ENCODE measurements at places on chromosomes 2 and 18.

- DNase-seq, result no peak
These were observed 518.1 kb upstream of the VRK2 start for GRCh38 chr2:57528499-57528898.

- no peak for DNase-seq
These were observed 67.8 kb upstream of the SLC4A10 start for GRCh38 chr2:161556440-161556839.

- DNase-seq, result no peak
These were observed 627 bp downstream of the RNF25 start for GRCh38 chr2:218671097-218671653.

DNA sequence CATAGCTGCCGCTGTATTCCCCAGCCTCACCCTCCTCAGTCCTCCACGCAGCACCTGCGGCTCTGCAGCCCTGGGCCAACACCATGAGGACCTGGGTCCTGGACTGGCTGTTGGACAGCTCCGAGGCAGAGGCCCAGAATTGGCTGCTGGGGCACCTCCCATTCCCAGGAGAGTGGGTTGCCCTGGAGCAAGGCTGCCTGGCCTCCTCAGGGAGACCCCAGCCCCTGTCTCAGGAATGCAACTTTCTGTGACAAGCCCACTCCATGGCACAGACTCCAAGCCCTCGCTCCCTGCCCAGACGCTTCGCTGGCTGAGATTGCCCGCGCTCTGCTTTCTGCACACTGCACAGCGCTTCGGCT is 33.0 kb downstream of the CYP26B1 start:
- DNase-seq, result no peak

GRCh38 chr2:26897807-26898479 is 50.0 kb downstream of the DPYSL5 start:
- no peak for DNase-seq

DNA sequence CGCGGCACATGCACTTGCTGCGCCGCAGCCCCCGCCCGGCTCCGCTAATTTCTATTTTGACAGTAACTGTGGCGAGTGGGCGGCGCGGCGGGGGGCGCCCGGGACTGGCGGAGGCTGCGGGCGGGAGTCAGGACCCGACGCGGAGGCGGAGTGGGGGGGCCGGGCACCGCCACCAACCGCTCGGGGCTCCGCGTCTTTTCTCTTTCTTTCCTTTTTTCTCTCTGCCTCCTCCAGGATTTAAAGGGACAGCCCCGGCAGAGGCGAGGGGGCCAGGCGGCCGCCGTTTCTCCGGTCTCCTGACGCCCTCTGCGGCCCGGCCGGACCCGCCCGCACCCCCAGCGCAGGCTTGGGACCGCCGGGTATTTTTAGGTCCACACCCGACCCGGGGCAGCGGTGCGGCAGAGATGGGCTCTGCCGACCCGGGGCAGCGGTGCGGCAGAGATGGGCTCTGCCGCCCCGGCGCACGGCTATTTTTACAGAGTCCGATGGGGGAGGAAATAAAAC is 460 bp upstream of the ZBTB7C start:
- no peak for DNase-seq

DNA sequence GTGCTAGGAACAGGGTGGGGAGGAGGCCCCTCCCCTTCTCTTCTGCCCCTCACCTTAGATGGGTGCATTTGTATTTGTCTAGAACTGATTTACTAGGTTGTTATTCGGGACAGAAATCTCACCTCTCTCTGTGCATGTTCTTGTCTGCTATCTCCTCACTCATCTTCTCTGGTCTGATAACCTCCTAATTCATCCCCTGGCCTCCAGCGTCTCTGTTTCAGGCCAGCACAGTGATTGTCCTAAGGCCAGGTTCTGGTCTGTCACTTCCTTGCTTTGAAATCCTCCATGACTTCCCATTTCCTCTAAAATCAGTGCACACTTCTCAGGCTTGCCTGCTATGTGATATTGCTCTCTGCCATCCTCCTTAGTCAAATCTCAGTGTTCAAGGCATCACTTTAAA is 58.4 kb downstream of the CELF4 start:
- no peak for DNase-seq

DNA sequence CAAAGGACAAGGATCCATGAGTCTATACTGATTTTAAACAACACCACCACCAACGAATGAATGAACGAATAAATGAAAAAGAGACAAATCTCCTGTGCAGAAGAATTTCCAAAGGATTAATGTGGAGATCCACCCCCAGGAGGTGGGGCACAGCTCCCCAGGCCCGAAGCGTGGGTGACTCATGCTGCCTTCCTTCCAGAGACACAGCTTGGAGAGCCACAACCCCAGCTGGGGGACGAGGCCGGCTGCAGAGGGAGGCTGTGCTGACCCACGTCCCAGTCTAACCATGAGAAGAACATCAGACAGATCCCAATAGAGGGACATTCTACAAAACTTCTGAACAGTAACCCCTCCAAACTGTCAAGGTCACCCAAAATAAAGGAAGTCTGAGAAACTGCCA is 557.3 kb upstream of the SALL3 start:
- DNase-seq, result no peak

Data from stimulated activated CD8-positive, alpha-beta memory T cell treated with anti-CD3 and anti-CD28 coated beads, Interleukin-15, amount 100 ng/mL, for 1 hour (primary cell).